ENCODE measurements at places on chromosomes 6 and 20.
A peak's percentile ranks its signal among the peaks of the same experiment; 100 is the strongest.

DNA sequence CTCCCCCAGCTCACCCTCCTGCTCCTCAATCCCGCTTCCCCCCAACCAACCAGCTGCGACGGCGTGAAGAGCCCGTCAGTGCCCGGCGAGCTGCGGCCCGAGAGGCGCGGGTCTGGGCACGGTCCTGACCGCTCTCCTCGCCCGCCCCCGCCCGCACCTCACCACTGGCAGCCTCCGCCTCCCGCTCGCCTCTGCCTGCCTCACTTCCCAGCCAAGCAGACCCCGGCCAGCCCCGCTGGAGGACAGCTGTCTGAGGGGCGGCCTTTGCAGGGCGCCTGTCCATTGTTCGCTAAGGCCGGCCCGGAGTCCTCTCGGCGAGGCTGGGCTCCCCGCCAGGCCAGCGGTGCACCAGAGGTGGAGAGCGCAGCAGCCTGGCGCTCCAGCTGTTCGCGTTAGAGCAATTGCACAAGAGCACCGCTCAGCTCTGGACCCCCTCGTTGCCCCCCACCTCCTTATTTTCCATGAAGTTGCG lies 1.3 kb downstream of the SOBP start:
- DNase-seq = peak; percentile 28

GRCh38 chr6:81770381-81770780 lies 17.9 kb upstream of the TENT5A start:
- DNase-seq = no peak

DNA sequence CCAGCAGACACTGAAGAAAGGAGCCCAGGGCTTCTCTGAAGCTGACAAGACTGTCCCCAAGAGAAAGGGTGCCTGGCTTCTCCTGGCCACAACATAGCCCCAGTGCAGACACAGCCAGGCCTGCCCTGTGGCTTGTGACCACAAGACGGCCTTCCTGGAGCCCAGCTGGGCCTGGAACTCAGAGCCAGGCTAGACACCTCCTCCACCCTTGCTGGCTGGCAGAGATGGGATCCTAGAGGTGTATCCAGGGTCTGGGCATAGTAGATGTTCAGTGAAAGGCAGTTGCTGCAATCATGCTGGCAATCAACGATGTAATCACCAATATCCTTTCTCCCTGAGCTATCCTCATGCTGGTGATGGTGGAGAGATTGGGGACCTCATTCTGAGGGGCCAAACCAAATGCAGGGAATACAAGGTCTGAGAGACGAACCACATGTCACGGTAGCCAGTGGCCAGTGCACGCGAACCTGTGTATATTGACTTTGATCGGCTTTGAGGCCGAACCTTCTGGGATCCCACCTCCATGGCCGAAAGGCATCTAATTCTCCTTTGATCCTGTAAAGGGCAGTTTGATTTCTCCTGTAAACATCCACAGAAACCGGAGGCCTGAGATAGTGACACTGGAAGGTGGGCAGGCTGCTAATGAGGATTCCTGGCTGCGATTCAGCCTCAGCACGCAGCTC lies 115.2 kb downstream of the PSMB1 start:
- no peak for DNase-seq

DNA sequence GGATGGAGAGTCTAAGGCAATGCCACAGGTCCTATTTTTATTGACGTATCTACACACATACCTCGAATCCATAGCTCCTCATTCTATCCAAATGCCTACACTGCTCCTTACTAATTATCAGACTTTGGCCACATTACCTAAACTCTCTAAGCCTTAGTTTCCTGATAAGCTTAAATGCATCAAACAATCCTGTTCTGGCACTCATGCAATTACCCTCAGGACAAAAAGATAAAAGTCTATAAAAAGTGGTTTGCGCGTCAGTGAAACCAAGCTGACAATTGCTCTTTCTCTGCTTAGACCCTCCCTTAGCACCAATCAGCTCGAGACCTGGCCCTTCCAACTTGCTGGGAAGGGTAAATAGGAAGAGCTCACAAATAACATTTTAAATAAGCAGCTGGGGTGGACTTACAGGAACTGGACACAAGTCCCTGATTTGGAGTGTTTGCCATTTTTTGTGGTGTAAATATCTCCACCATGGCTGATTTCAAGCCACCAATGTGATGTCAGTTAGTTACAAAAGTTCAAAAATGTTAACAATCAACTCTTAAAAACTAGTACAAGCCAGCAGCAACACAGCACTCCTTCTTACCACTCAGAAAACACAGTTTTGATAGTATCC lies 7.2 kb upstream of the PLEKHG1 start:
- no peak for DNase-seq

DNA sequence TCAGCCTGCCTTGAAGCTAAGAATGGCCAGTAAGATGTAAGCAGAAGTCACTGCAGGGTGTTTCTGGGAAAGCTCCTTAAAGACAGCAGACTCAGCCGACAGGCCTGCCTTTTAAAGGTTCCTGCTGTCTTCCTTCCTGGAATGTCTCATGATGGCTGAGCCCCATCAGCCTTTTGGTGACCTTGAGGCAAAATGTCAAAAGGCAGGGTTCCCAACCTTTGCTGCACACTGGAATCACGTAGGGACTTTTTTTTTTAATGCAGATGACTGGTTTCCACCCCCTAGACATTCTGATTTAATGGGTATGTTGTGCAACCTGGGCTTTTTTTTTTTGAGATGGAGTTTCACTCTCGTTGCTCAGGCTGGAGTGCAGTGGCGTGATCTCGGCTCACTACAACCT lies 11.6 kb downstream of the MDGA1 start:
- DNase-seq = no peak
